ENCODE measurements at places on chromosomes 13 and 19.

- no peak for DNase-seq
These were observed 11.3 kb upstream of the ZBTB7A start for GRCh38 chr19:4077800-4078684.

DNA sequence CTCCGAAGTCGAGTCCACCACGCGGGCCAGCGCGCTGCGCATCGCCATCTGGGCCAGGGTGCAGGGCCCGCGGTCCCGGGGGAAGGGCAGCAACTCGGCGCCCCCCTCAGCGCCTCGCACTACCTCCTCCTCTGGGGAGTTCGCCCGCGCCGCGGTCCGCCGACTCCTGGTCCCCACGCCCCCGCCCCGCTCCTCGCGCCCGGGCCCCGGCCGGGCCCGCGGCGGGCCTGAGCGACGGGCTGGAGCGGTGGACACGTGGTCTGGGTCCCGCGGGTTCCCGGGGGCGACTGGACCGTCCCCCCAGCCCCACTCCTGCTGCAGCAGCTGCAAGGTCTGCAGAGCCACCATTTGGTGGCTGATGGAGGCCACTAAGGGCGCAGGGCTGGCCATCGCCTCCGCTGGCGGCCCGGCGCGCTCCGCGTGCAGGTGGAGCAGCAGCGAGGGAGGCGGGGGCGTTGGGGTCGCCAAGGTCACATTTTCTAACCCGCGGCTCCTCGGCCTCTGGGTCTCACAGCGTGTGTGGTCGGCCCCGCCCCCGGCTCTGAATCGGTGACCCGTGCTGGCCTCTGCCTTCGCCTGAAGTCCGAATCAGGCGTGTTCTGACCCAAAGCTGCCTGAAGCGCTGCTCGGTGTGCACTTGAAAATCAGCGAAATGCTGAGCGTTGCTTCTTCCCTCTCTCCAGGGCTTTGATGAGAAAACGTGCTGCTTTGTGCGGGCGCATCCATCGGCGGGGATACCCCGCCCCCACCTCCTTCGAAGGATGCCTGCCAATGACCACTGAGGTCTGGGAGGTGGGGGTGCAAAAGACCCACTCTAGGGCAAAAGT is at the start of gene DLEU7:
TSS of gene DLEU7 (minus strand) at position 436 of the 827 bp plus-strand sequence. CDS start at position 390, 46 bp downstream.
- DNase-seq: no peak

- DNase-seq: no peak
These were observed 71.9 kb downstream of the ZNF726 start for GRCh38 chr19:23986623-23987022.

GRCh38 chr19:55633861-55634260 is 6.9 kb upstream of the ZNF580 start:
- no peak for DNase-seq

DNA sequence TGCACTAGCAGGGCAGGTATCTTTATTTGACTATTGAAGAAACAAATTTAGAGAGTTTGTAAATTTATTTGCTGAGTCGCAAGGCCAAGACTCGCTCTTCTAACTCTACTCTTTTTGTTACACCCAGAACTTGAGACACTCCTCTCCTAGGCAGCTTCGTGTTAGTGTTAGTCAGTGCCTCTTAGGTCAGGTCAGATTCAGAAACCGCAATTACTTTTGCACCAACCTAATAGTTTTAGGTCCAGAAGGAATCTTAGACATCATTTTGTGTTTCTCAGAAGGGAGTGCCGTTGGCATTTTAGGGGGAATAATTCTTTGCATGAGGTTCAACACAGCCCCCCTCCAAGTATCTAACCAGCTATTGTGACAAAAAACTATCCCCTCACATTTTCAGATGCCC is 8.8 kb downstream of the GPR180 start:
- DNase-seq: no peak

- no peak for DNase-seq
These were observed 109.2 kb downstream of the HSPH1 start for GRCh38 chr13:31052478-31052877.
